Activated CD8-positive, alpha-beta memory T cell treated with anti-CD3 and anti-CD28 coated beads for 4 hours (primary cell): ENCODE measurements at places on chromosomes 13 and 19.

- no peak for DNase-seq
Observed at GRCh38 chr19:47023448-47023794, 3.8 kb downstream of the NPAS1 start.

GRCh38 chr19:35216833-35217648 lies 11.5 kb downstream of the FAM187B start:
- no peak for DNase-seq

DNA sequence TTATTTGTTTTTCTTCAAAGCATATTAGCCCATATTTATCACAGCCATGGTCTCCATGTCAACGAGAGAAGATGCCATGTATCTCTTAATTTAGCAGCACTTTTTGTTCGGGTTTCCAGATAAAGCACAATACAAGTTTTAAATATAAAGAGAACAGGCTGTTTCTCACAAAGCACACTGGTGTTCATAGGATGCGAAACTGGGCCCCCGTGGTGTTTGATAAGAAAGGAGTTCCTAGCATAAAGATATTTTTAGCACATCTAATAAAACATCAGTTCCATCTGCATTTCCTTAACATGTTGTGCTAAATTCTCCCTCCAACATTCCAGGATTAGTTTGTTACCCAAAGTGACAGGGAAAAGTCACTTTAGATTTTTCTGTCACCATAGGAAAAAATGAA lies 72.4 kb upstream of the EDNRB start:
- DNase-seq, result no peak

- no peak for DNase-seq
Observed at GRCh38 chr13:22024381-22024994, 353.6 kb downstream of the FGF9 start.

- DNase-seq, result no peak
Observed at GRCh38 chr19:6233827-6234511, 45.8 kb downstream of the MLLT1 start.

DNA sequence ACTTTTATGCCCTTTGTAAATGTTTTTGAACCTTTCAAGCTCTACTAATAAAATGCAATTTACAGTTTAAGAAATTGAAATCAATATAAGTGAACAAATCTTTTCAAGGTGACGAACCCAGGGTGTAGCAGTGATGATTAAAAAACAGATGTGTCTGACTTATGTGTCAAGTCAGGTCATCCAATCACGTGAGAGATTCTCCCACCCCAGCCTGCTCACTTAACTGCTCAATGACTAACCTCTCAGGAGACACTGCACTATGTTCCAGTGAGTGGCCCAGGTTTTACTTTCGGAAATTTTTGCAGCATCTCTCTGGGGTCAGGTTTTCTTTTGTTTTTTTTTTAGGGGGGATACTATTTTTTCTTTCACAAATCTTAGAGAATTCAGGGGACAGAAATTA lies 60.7 kb downstream of the ZNF429 start:
- no peak for DNase-seq

GRCh38 chr13:100128373-100128772 lies 39.5 kb downstream of the PCCA start:
- DNase-seq, result no peak

DNA sequence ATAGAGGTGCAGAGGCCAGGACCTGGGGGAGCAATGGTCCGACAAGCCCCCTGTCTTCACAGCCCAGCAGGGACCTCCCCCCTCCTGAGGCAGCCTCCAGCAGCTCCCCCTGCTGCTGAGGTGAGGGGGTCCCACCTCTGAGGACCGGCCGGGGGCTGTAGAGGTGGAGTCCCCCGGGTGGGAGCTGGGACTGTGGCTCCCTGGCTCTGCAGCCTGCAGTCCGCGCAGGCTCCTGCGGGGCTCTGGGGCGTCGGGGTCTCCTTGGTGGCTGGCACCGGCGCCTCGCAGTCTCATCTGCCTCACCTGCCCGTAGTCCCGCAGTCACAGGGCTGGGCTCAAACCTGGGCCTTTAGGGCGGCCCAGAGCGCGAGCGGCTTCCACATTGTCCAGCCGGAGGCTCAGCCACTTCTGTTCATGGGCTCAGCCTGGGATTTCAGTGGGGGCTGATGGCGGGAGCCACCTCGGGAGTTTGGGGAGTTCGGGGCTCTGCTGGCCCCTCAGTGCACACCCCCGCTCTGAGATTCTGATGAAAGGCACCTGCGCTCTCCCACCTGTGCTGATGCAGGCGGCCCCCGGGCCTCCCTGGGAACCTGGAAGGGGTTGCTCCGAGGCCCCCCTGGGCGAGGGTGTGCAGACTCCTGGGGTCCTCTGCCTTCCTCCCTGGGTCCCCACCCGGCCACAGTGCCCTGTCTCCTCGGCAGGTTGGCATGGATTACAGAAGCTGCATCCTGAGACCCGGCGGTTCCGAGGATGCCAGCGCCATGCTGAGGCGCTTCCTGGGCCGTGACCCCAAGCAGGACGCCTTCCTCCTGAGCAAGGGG lies 7.0 kb upstream of the ZNF554 start:
- DNase-seq, result no peak

DNA sequence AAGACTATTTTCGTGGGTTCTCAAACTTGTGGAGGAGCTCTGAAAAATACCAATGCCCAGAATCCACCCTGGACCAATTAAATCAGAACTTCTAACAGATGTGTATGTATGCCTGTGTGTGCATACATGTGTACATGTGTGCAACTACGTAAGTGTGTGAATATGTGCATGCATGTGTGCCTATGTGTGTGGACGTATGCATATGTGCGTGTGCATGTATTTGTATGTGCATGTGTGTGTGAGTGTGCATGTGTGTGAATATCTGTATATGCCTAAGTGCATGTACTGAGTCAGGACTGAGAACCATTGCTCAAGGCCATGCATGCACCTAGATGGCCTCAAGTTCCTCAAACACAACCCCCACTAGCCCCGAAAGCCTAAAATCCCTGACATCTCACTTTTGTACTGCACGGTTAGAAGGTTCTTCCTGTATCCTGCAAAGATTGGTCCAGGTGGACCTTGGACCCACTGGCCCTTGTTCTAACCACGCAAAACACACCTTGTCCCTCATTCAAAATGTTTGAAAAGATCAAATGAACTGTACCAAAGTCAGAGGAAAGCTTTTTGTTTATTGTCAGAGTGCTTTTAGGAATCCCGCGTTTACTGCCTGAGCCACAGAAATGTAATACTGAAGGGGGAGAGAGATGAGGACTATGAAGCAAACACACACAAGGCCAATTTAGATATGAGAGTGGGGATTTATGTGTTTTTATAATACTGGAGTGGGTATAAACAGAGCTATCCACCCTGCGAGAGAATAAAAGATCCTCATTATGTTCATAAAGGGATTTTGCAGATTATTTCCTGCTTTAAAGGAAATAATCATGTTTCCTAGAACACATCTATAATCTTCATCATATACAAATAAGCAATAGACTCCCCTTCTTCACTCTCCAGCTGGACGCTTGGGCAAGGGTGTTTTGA lies 39.1 kb downstream of the LATS2 start:
- no peak for DNase-seq

GRCh38 chr13:114145256-114145655 lies 12.8 kb upstream of the RASA3 start:
- DNase-seq, result no peak
